Hematopoietic multipotent progenitor cell treated with erythropoietin and hydrocortisone succinate and interleukin-3 and kit ligand, for 17 days (in vitro differentiated cells): ENCODE measurements at places on chromosomes 2 and 18.

DNA sequence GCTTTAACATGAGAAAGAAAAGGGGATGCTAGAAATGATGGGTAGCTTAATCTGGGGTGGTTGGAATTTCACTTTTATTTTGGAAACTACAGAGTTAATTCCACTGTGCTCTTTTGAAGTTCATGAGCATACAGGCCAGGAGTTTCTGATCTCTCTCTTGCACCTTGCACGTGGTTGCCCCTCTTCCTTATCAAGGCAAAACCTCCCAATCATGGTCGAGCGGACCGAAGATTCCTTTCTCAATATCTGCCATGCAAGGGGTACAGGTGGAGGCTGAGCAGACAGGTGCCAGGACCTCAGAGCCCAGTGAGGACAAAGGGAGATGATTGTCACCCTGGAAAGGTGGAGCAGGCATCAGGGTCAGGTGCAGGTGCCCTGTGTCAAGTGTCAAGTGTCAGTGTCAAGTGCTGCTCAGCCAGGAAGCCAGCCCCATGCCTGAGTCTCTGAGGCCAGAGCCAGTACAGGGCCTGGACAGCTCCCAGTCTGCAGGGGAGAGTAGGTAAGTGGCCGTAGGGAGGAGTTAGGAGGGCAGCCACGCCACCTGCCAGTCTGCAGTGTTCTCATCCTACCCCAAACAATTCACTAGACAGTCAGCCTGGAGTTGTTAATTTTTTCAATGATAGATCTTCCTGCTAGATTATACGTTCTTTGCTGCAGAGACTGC, 42.2 kb downstream of the LPIN1 start:
- DNase-seq, result no peak

DNA sequence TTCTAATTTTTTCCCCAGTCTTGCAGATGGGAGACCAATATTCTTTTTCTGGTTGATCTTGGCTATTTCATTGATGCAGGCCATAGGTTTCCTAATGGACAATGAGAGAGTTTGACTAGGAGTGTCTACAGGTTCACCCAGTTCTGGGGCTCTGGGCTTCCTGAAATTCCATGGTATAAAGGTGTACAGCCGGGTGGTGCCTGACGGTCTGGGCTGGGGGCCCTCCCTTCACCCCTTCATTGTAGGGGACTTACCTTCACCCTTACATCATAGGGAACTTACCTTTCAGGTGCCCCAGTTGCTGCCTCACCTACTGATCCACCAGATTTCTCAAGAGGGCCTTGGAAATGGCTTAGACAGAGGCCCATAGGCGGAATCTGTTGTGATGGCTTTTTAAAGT, 13.0 kb upstream of the LAPTM4A start:
- DNase-seq, result no peak

DNA sequence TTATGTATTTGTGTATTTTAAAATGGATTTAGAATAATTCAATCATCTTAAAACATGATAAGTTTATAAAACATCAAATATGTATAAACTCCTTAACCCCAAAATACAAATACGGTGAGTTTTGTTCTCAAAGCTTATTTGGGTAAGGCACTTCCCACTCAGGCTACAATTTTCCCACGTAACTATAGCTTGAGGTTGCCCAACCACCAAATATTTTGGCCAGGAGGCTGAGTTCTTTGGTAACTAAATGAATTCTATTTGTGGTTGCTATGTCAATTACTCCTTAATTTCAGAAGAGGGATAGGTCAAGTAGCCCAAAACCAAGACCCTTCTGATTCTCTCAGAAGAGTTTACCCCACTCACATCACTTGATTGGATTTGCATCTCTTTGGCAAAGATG, 70.4 kb downstream of the MYL12B start:
- DNase-seq, result no peak

GRCh38 chr2:216195565-216196029, 86.4 kb downstream of the XRCC5 start:
- DNase-seq, result peak; percentile 17
